ENCODE measurements at places on chromosomes 5 and 9. TPM values are rescaled to one million over a fixed set of nuclear protein-coding genes. Genes with fewer than 3 reads are reported as not detected.

GRCh38 chr9:11701706-11702105 is 991.5 kb upstream of the TYRP1 start:
- no peak for DNase-seq

MARCHF11 gene
- not detected for total RNA-seq

DNA sequence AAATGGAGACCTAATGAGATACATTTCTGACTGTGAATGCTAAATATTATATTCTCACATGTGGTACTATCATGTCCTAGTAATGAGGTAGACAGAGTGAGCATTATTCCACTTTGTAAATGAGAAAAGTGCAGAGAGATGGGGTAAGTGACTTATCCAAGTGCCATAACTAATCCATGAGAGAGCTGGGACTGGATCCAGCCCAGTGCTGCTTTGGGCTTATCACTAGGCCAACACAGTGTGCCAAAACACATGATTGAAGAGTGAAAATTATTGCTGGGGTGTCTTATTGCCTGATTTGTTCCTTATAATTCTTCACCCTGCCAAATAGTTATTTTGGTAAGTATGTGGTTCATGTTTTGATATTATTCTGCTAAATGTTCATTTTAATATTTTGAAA is 442.2 kb upstream of the GRAMD2B start:
- DNase-seq: no peak

GLRA1 gene
- not detected for total RNA-seq

DNA sequence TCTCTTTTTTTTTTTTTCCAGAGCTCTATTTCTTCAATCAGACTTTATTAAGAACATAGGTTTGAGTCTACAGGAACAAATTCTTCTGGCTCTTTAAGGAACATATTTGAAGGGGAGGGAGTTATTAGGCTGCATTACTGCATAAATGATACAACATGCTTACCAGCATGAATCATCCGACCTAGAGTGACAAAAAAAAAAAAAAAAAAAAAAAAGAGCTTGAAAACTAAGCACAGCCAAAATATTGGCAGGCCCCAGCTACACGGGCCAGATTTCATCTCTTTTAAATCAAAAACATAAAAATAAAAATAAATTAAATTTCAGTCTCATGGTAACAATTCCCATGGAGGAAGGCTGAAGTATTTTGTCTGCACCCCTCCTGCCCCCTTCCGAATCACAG is 26.3 kb downstream of the MSX2 start:
- no peak for DNase-seq

SPOUT1 gene
- total RNA-seq: 81.2 TPM

- no peak for DNase-seq
These were observed 92.9 kb upstream of the MAST4 start for GRCh38 chr5:66503203-66503789.

- no peak for DNase-seq
These were observed 50.2 kb downstream of the DROSHA start for GRCh38 chr5:31481531-31482165.

DNA sequence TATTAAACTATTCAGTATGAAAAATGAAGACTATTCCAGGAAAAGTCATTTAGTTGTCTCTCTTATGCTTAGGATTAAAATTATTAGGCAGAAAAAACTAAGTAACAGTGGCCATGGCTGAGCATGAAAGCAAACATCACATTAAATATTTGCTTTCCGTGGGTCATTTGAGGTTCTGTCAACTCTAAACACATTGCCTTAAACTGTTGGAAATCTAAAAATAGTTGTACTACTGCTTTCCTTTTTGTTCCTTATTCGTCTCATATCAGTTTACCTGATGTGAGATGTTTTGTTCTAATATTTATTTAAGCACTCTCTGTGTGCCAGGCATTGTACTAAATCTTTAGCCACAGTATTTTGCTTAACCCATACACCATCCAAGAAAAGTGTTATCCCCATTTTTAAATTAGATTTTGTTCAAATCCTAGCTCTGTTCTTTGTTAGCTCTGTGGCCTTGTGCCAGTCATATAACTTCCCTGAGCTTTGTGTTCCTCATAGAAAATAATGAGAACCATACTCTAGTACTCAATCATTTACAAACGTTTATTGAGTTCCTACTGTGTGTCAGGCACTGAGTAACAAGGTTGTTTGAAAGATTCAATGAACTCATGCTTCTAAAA is 18.7 kb upstream of the ZNF608 start:
- DNase-seq: no peak

DNA sequence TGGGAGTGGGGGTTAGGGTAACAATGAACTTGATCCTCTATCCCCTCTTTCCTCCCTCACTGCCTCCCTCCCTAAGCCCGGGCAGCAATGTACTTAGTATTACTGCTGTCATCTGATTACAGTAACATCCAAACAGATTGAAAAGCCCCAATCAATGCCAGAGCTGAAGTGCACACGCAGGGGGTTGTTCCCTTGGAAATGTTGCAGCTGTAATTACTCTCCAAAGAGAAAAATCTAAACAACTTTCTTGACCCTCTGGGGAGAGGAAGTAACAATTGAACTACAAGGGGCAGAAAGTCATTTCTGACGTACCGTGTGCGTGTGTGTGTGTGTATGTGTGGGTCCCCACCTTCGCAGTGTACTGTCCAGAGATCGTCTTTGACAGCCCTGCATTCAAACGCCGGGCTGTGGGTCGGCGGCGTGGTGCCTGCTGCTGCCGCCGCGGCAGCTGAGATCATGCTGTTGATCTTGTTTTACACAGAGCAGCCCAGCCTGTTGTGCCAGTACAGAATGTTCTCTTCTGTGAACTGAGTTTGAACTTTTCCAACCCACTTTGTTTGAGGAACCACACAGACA is 66.0 kb upstream of the KLF9 start:
- DNase-seq: no peak

PCDHA2 gene
- not detected for total RNA-seq

DNA sequence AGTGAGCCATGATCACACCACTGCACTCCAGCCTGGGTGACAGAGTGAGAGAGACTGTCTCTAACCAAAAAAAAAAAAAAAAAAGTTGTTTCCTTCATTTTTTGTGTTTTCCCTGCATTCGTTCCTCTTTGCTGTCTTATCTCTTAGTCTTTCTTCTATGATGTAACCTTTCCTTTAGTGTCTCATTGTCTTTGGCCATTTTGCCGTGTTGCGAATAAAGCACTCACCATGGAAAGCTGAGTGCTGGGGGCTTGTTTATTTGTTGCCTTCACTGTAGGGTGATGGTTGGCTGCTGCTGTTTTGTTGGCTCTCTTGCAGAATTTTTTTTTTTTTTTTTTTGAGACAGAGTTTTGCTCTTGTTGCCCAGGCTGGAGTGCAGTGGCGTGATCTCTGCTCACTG is 7.7 kb downstream of the EHMT1 start:
- no peak for DNase-seq

GRCh38 chr5:136769900-136770684 is 404.7 kb upstream of the TRPC7 start:
- peak; percentile 48 for DNase-seq

- DNase-seq: no peak
These were observed 446.4 kb downstream of the ISL1 start for GRCh38 chr5:51829691-51830090.

GRCh38 chr5:135241536-135241935 is 157.5 kb downstream of the MACROH2A1 start:
- no peak for DNase-seq

GRCh38 chr5:58072300-58072965 is 387.5 kb downstream of the PLK2 start:
- DNase-seq: no peak

GRCh38 chr5:17276445-17276844 is 59.0 kb downstream of the BASP1 start:
- no peak for DNase-seq

GALNT12 gene
- total RNA-seq: 7.9 TPM

- DNase-seq: peak; percentile 64
These were observed 1111.1 kb downstream of the TAF11L14 start for GRCh38 chr5:18745042-18745987.

MYMK gene
- total RNA-seq: not detected

FOXD4 gene
- total RNA-seq: not detected

SSBP2 gene
- 24.3 TPM for total RNA-seq

GRCh38 chr5:9562141-9562540 is 16.3 kb upstream of the SEMA5A start:
- DNase-seq: no peak

PFN3 gene
- total RNA-seq: not detected

PCDHB5 gene
- not detected for total RNA-seq

DNA sequence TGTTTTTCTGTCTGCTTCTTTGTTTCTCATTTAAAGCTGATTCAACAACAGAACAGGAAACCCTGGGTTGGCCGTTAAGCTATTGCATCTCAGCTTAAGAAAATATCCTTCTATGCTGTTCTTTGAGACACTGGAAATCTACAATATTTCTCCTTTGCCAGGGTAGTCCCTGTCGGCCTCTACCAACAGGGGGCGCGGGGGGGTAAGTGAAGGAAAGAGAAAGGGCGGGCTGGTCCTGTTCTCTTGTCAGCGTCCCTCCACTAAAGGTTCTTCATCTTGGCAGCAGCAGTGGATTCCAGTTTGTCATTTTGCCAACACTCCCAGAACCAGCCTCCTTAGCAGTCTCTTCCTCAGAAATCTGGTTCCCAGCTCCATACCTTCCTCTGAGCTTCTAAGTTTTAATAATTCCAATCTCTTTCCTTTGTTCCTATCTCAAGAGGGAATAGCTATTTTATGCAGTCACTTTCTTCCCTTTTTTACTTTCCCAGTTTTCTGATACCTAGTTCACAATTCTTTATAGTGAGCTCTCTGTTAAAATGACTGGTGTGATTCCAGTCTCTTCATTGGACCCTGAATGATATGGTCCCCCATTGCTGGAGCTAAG is 222.3 kb downstream of the GLIS3 start:
- peak; percentile 65 for DNase-seq

- DNase-seq: no peak
These were observed 57.2 kb downstream of the RFX3 start for GRCh38 chr9:3468421-3469205.

- no peak for DNase-seq
These were observed 78.9 kb downstream of the PPP2R2B start for GRCh38 chr5:146799671-146800070.

DNA sequence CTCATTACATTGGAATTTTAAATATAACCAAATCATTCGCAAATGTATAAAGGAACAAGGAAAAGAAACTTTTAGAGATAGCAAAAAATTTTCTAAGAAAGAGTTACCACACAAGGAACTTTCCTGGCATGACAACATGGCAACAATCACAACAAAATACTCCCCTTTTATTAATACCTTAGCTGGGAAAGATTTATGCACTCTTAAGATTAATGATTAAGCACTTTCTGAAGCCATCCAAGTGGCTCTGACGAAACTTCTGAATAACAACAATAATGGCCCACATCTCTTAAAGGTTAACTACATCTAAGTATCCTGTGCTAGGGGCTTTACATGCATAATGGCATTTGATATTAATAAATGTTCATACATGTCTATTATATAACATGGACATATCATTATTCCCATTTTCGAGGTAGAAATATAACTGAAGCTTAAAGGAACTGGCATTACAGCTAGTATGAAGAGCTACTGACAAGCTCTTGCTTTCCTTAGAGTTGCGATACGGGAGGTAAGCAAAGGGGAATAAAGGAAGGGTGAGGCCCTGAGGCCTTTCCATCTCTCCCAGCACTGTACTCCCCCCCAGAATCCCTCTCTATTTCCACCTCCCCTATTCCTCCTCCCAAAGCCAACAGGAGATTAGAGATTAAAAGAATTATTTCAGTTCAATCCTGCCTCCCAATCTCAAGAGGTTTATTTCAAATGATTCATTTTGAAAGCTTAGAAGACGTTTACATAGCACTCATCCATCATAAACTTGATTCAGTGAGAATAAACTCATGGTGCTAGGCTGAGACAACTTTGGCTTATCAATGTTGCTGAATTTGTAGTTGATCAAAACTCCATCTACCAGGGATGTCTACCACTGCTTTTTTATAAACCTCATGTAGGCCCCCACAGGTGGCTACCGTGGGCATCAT is 9.6 kb downstream of the MTMR12 start:
- no peak for DNase-seq

DNA sequence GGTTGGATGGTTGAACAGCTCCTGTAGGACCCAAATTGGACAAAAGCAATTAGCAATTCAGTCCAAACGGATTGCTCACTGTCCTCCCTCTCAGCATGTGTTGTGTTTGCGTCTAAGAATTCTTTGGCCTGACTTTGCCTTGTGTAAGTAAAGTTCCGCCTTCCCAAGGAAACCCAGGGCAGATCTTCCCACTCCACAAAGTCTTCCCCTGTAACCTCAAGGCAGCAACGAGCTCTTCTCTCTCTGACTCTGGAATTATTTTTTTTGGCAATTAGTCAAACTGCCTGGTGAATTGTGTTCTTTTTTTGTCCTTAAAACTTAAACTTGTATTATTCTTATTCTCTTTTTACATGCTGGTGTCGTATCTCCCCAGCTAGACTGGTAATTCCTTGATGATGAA is 20.7 kb upstream of the BASP1 start:
- DNase-seq: no peak

DNA sequence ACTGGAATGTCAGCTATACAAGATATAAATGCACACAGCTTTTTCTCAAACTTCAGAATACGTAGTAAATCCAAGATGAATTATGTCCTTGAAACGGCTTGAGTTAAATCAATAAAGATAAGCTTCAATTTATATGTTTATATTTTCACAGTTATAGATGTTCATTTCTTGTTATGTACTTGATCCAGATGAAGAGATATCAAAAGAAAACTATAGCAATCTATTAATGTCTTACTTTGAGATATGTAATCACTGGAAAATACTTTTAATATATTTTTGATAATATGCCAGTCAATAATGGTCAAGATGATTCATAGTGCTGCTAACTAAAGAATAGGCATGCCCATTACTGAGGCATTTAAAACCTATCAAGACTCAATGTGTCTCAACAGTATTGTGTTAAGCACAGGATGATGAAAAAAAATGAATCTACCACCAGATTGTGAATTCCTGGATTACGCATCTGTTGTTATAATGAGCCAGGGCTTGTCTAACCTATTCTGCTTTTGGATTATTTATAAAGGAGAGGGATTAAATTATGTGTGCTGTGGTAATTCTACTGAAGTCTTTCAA is 372.6 kb upstream of the PRR16 start:
- DNase-seq: no peak

DNA sequence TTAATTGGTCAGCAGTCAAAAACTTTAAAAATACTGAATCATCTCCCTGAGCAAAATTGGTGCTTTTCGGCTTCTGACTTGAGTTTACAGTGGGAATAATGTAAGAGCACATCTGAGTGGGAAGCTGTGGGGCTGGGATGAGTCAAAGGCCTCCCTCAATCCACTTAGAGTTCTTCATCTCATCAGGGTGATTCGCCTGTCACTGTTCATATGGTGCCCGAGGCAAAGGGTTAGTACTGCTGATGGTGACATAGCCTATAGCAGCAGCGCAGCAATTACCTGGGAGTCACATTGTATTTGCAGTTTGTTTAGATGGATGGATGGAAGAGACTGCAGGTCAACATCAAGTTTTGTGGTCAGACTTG is 113.8 kb upstream of the ZNF608 start:
- DNase-seq: no peak

- no peak for DNase-seq
These were observed 31.4 kb downstream of the LRSAM1 start for GRCh38 chr9:127482662-127483061.

GRCh38 chr5:32504989-32505596 is 60.6 kb upstream of the ZFR start:
- DNase-seq: no peak
